Activated T-helper 1 cell treated with anti-CD3 and anti-CD28 coated beads, Interleukin-12 subunit alpha, Interleukin-12 subunit beta, Interleukin-2, Interleukin-4 antibody, amounts not matched to agents 30 ng/mL and 10 ng/mL and 1 ng/mL, durations not matched to agents 14 hours and 24 hours and 36 hours (primary cell): ENCODE measurements at places on chromosomes 12 and 14. TPM values are rescaled to one million over a fixed set of nuclear protein-coding genes. Genes with fewer than 3 reads are reported as not detected.

GRCh38 chr12:56086096-56086495, 6.1 kb downstream of the ERBB3 start:
- DNase-seq = no peak

DNA sequence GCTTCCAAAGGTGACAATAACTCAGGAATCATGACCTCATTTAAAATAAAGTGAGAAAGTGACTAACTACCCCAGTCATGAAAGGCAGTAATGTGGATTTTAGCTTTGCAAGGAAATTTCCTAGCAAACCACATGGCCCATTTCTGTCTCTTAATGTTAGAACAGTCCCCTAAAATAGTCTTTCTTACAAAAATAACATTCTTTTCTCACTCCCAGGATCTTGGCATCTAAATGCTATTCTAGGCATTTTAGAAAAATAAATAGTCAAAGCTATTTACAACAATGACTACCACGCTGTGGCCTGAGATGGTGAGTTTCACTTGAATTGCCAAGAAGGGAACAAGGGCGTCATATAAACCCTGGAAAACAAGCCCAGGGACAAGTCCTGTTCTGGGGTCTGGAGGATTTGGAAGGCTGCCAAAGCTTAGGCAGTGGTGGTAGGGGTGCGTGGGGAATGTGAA, 101.2 kb upstream of the CCDC175 start:
- DNase-seq = no peak

DNA sequence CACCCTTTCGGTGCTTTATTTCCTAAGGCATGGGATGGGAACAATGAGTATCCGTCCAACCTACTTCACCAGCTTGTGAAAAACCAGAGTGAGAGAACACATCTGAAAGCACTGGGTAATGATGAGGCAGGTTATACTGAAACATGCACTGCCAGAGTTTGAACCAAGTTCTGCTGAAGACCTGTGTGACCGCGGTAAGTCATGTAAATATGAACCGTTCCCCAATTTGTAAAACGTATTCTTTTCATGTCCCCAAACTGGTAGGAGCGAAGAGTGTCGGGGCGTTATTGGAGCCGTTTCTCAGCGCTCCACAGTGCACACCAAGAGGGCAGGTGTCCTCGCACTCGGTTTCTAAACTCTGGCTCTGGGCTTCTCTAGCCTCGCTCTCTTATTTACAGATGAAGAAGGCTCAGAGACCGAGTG, 788 bp upstream of the NGDN start:
- DNase-seq = no peak

DNA sequence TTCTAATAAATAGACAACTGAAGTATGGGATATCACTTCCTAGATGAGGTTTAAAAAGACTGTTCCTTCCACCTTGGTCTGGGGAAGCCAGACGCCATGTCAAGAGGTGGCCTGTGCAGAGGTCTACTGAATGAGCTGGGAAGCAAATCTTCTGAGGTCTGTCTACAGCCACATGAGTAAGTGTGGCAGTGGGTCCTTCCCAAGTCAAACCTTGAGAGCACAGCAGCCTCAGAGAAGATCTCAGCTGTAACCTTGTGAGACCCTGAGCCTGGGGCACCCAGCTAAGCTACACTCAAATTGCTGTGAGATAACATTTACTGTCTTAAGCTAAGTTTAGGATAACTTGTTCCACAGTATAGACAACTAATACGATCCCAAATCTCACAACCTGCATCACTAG, 20.2 kb downstream of the NDUFA12 start:
- DNase-seq = no peak

DNA sequence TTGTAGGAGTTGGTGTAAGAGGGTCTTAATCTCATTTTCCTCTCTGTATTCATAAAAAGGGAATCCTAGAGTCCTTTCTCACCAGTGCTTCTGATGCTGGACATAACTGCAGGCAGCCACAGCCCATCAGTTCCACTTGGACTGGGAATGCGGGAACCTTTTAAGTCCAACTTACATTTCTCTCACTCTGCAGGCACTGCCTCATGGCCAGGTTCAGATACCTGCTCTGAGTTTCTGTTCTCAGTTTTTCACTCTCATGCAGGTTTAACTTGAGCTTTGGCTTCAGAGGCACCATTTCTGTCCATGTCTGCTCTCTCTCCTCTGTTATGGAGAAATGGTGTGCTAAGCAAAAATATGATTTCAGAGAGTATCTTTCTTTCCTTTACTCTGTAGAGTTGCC, 4.2 kb downstream of the ACVR1B start:
- no peak for DNase-seq

DNA sequence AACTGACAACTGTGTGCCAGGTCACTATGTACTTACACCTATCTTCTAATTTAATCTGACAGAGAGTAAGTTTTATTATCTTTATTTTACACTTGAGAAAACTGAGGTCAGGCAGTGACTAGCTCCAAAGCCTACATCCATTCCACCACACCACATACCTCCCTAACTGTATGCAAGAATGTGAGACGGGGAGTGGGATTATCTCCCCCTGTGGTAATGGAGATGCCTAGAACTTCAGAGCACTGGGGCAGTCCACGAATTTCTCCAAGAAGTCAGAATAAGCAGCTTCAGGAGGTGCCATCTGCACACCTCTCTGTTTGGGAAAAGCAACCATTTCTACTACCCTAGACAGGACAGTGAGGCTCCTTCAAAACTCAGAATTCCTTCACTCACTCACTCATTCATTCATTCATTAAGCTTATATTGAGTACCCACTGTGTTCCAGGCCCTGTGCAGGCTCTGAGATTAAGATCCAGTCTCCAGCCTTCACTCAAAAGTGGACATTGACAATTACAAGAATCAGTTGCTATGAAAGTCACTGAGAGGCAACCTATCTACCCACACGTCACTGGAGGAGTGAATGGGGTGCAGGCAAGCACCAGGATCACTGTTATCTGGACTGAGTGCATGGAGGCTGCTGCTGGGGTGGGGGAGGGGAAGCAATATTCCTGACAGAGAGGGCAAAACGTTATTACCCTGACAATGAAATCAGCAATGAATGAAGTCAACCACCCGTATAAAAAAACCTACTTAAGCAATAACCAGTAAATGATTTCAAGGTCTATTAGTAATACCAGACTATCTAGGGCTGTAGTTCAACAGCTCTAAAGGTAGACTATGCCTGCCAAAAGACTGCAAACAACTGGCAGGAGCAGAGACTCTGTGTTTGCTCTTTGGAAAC, 18.0 kb downstream of the SLC7A7 start:
- DNase-seq = no peak

GRCh38 chr12:42420395-42420794, 94.4 kb downstream of the PPHLN1 start:
- DNase-seq = no peak

CALM1 gene
- total RNA-seq = 513 and 521 TPM in 2 replicates

NEUROD4 gene
- 0.05 TPM in 1 of 2 replicates, not detected in the other for total RNA-seq

LRRC43 gene
- 0.26 TPM in 1 of 2 replicates, not detected in the other for total RNA-seq

CNOT2 gene
- 69.0 and 73.2 TPM in 2 replicates for total RNA-seq

MGST1 gene
- 0.73 and 1.0 TPM in 2 replicates for total RNA-seq

OVCH1 gene
- total RNA-seq = not detected in 2 replicates

TSPAN8 gene
- total RNA-seq = not detected in 2 replicates
